NCI-H1417 (cell line): ENCODE measurements at places on chromosomes 7 and 10.

- no peak for DNase-seq
These were observed 2.0 kb upstream of the ZNF398 start for GRCh38 chr7:149145031-149145845.

- peak; percentile 65 for DNase-seq
These were observed 59.0 kb upstream of the CHST15 start for GRCh38 chr10:124152139-124153022.

DNA sequence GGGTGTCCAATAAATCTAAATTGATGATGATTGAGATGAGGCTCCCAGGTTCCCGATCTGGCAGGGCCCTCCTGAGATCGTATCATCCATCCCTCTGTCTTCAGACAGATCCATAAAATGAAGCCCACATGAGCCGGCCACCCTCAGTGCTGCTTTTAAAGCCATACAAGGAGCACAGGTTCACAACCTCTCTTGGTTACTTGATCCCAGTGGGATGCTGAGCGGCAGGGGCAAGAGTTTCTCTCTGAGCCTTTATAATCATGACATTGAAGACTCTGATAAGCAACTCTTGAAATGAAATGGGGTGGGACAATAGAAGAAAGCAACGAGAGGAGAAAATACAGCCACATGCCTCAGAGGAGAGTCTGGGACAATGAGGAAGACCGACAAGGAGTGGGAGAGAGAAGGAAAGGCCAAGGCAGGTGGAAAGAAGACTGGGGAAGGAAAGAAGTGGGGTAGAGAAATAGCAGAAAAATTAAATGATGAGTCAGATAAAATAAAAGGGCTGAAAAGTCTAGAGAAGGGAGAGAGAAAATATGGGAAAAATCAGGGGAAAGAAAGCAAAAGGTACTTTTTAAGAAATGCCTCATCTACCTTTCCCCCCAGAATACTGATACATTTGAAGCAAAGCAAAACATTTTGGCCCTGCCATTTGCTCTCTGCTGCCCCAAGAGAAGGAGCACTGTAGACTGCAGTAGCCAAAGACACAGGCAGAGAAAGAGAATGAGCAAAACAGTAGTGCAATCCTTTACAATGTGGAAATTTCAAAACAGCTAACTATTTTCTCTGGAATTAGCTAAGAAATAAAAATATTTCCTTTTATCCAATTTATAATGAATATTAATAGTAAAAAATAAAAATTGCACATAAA, 14.6 kb downstream of the GBX1 start:
- no peak for DNase-seq

DNA sequence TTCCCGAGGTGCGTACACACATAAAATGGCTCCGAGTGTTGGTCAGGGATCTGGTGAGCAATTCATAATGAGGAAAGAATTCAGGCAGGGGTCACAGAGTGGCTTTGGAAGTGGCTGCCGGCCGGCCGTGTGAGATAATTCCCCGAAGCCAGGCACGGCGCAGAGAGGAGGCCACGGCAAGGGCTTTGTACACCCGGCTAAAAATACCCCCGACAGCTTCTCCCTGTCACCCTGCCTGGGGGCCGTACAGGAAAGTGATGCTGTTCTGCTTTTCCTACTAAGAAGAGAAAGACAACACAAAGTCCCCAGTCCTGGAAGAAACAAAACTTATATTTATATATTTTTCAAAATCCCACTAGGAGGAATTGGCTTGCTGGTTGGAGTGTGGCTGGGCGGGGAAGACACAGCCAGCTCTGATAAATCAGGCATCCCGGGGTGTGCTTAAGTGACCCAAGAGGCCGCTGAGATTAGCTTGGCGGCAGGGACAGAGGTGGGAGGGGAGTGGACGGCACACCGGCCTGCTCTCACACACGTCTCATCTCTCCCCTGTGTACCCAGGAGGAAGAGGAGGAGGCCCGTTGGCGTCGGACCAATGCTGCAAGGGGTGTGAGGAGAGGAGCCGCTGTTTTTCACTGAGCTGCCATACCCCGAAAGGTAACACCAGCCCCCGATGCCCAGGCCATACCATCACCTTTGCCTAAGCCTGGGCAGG, 70.5 kb downstream of the ZMIZ1 start:
- DNase-seq = peak; percentile 12

GRCh38 chr7:82164410-82164809, 279.2 kb downstream of the CACNA2D1 start:
- no peak for DNase-seq

- no peak for DNase-seq
These were observed 119.2 kb downstream of the DPP6 start for GRCh38 chr7:154171422-154171821.

GRCh38 chr7:79055722-79056415, 397.6 kb downstream of the MAGI2 start:
- DNase-seq = peak; percentile 44

GRCh38 chr10:110784198-110784597, 87.5 kb upstream of the PDCD4 start:
- no peak for DNase-seq

- no peak for DNase-seq
These were observed 30.1 kb downstream of the KCND2 start for GRCh38 chr7:120303105-120303504.
